ENCODE measurements at places on chromosomes 16 and 17. TPM values are rescaled to one million over a fixed set of nuclear protein-coding genes. Genes with fewer than 3 reads are reported as not detected.

The MYH10 gene
- total RNA-seq, result 34.9 TPM

The IKZF3 gene
- 5.9 TPM for total RNA-seq

The NDUFB10 gene
- total RNA-seq, result 132 TPM

GRCh38 chr16:89216315-89217137 is 977 bp upstream of the ZNF778 start:
- no peak for DNase-seq

DNA sequence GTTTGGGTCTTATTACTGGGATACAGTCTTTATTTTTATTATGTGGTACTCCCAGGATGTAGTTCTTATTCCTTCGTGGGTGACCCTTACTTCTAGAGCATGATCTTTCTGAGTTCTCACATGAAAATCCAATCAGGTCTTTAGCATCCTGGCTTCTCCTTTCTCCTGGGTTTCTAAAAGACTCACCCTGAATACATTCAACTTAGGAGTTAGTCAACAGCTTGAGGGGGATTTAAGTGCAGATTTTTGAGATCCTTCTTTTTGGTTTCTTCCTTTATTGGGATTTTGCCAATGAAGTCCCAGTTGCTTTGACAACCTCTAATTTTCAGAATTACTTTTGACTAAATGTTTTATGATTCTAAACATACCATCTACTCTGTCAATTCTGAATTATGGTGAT is 68.2 kb downstream of the SIAH1 start:
- DNase-seq, result no peak

DNA sequence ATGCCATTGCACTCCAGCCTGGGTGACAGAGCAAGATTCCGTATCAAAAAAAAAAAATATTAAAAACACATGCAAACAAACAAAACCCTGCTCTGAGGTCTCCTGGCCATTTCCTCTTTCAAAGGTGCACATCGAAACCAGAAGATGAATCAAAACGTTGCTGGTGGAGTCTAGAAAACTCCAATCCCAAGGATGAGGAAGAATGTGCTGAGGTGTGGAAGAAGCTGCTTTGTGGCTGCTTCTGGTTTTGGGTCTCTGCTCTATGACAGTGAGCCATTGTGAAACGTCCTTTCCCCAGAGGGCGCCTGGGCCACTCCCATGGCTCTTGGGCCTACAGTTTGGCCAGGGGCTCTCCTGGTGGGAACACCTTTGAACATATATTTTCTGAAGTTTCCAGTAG is 112.6 kb downstream of the IRF8 start:
- DNase-seq, result no peak

DNA sequence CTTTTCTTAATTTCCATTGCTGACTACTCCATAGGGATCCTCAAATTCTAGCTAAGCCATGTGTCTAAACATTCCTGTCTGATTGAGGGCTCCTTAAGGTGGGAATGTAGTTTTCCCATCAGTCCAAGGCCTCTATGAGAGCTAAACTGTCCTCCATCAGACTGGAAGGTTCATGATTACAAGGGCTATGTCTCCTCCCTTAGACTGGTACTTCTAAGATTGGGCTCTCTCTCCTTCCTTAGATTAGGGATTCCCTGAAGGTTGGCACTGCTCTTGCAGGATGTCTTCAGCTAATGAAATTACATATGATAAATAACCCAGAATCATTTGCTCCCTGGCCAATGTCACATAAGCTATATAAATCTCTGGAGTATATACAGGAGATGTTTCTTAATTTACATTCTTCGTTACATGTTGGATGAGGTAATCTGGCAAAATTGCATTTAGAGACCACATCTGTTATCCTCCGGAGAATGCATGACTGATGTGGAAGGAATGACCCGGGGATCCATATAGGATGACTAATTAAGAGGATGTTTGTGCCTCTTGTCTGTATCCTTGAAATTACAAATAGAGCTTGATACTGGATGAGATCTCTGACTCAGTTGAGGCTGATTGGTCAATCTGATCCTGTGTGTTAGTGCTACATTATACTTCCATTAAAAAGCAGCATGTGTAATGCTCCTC is 14.2 kb downstream of the B4GALNT2 start:
- no peak for DNase-seq

DNA sequence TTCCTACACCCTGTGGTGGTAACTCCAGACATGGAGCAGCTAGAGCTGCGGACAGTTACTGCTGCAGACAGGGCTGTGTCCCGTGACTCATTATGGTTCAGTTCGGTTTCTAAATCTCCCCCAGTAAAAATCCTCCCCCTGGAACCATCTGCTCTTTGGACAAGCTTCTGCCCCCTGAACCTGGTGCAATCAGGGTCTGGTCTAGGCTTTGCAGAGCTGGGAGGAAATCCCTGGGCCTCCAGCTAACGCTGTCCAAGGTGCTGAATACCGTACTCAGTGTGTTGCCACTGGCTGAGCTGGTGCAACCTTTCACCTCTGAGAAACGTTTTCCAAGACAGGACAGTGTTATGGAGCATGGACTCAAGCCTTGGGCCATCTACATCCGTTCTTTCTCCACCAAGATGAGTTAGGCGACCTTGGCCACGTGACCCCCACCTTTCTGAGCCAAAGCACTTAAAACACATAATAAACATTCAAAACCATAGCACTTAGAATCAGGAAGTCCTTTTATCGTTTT is 142.0 kb downstream of the CPPED1 start:
- no peak for DNase-seq

- DNase-seq, result no peak
Observed at GRCh38 chr17:28381141-28381825, 9.8 kb downstream of the SARM1 start.

Measured in vagina (tissue), 2 donors.